ENCODE measurements at places on chromosomes 4 and X. TPM values are rescaled to one million over a fixed set of nuclear protein-coding genes. Genes with fewer than 3 reads are reported as not detected.
A peak's percentile ranks its signal among the peaks of the same experiment; 100 is the strongest.

DNA sequence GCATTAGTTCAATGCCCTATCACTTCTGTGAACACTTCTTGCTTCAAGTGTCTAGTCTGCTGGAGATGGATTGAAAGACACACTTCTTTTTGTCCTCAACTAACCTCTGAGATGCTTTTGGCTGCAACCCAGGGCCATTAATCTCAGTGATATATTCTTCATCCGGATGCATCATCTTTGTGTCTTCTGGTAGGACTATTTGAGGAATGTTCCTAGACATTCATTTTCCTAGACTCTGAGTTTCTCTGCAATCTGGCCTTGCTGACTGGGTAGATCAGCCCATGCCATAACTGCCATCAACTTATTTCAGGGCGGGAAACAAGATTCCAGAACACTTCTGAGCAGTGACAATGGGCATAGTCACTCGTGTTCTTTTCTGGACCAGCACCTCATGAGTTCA lies 329.4 kb downstream of the PDGFC start:
- peak; percentile 0 for DNase-seq

- DNase-seq: no peak
These were observed 34.6 kb downstream of the FAM9C start for GRCh38 chrX:13009844-13010243.

GRCh38 chrX:119734897-119735339 lies 23.5 kb upstream of the SOWAHD start:
- no peak for DNase-seq

TIGD4 gene
- 1.5 TPM for total RNA-seq

- no peak for DNase-seq
These were observed 232.1 kb downstream of the CPE start for GRCh38 chr4:165610679-165611437.

DNA sequence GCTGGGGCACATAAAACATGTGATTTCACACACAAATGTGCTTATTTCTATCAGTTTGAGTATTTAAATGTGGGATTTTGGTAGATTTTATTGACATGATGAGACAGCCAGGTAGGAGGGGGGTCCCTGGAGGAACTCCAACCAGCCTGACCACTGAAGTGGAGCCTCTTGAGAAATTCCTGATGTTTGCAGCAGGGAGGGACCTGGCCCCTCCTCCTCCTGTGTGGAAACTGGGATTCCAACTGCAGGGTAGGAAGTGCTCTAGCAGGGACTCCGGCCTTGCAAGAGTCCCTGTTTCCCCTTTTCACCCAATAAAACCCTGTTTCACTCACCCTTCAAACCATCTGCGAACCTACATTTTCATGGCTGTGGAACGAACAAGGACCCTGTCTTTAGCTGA lies 2224.0 kb upstream of the AGA start:
- no peak for DNase-seq

RAB39B gene
- total RNA-seq: 5.5 TPM

BCAP31 gene
- total RNA-seq: 523 TPM

DNA sequence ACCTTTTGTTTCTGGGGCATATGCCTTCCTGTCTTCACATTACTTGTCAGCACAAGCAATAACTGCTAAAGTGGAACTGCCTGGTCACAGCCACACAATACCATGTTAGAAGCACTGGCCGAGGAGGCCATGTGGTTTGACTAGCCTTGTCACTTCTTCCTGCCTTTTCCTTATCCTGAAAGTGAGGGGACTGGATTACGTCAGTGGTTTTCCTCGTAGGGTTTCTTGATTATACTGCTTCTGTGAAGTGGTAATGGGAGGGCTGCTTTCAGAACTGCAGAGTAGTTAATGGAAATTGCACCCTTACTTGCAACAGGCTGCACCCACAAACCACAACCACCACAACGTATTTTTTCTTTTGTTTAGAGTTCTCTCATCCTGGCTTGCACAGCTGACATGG lies 26.6 kb downstream of the ZRSR2 start:
- no peak for DNase-seq

GRCh38 chr4:80705311-80705710 lies 325.2 kb upstream of the BMP3 start:
- DNase-seq: no peak

DNA sequence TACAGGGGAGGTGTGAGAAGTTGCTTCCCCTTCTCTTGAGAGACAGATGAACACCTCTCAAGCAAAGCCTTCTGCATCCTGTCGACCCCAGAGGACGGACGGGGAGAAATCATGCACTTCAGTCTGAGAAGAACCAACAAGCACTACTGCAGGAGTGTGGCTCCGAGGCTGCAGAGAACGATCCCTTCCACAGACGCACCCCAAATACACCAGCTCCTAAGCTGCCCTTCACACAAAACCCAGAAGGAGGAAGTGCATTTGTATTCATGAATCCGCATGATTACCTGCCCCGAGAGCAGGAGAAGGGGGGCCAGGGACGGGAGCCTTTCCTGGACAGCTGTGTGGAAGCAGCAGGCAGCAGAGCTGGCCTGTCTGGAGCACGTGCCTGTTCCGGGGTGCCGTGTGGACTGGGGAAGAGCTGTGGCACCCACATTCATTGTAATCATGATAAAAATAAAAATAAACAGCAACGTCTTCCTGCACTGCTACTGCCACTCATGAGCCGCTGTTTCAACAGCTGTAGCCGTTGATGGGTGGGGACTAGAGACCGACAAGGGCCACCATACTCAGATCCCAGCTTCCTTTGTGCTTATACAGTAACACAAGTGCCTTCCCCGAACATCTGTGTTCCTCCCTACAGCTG lies 42.9 kb downstream of the ACSL1 start:
- DNase-seq: no peak

DNA sequence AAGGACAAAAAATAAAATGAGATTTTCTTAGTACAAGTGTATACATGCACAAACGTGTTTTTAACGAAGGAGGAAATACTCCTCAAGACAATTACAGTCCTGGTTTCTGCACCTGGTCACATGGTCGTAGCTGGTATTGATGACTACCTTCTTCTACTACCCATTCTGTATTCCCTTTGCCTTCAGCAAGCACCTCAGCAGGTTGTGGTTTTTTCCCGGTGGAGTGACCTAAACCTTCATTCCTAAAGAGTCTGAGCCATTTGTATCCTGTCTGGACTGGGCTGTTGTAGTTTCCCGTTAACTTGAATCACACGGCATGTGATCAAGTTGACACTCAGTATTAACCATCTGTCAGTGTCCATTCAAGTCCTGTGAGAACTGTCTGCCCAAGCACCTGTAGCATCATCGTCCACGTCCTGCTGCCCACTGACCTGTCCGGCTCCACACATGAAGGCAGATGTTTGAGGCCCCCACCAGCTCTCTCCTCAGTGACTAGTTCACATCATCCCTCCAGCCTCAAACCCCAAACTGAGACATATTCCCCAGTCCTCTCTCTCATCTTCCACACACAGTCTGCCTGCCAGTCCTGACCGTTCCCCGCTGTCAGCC lies 31.1 kb upstream of the TBC1D14 start:
- DNase-seq: no peak

TEX11 gene
- 0.22 TPM for total RNA-seq

- DNase-seq: peak; percentile 10
These were observed 32.9 kb upstream of the GRID2 start for GRCh38 chr4:92270908-92271307.

DNA sequence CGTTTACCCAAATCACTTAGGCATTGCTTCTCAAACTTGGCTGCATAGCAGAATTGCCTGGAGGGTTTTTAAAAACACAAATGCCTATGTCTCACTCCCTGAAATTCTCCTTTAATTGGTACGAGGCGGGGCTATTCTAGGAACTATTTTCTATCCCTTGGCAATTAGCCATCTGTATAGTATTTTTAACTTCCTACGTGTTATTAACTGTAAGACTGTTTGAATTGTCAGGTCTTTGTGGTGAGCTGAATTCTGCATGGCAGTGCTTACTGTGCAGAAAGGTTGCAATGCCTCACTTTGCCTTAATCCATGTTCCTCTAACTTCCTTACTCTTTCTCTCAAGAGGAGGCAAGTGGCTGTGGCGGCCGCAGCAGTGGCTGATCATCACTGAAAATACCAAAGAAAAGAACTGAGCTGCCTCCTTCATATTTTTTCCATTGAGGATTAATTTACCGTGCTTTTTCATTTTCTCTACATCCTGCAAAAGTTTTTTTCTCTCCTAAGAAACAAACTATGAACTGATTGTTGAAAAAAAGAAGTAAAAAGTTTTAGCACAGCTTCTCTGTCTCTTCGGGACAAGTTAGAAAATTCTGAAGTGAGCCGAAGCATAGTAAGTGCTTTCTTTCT lies at the start of gene SHROOM3:
TSS of gene SHROOM3 (plus strand) at position 329 of the 627 bp plus-strand sequence. CDS start 824 bp downstream, outside the sequence.
- DNase-seq: peak; percentile 24
